MV-4-11 (cell line): ENCODE measurements at places on chromosomes 3 and 15.

DNA sequence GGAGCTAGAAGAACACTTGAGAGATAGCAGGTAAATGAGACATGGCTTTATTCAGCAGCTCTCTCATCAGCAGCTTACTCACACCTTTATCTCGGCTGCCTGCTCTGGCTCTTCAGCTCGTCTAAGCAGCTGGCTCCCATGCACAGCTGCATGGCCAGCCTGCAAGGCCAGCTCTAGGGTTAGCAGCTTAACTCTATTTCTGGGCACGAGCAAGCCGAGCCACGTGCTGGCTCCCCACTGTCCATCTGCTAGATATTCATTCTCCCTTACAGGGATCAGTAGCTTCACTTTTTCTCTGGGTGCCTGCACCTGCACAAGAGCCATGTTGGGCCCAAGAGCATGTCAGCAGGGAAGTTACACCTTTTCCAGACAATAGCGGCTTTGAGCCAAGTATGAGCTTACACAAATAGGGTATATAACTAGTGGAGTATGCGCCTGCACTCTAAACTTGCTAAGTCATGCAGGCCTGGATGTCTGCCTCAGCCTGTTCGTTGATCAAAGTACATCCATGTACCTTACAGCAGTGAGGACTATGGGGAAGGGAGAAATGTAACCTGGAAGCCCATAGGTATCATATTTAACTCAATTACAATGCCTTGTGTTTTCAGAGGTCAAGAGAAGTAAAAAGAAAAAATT lies 174.9 kb upstream of the SNTN start:
- DNase-seq = no peak

GRCh38 chr3:158801201-158801600 lies 653 bp upstream of the MFSD1 start:
- no peak for DNase-seq

- no peak for DNase-seq
These were observed 68.6 kb upstream of the RPL35A start for GRCh38 chr3:197881270-197881969.

- no peak for DNase-seq
These were observed 522.2 kb downstream of the FHIT start for GRCh38 chr3:60729056-60729455.

DNA sequence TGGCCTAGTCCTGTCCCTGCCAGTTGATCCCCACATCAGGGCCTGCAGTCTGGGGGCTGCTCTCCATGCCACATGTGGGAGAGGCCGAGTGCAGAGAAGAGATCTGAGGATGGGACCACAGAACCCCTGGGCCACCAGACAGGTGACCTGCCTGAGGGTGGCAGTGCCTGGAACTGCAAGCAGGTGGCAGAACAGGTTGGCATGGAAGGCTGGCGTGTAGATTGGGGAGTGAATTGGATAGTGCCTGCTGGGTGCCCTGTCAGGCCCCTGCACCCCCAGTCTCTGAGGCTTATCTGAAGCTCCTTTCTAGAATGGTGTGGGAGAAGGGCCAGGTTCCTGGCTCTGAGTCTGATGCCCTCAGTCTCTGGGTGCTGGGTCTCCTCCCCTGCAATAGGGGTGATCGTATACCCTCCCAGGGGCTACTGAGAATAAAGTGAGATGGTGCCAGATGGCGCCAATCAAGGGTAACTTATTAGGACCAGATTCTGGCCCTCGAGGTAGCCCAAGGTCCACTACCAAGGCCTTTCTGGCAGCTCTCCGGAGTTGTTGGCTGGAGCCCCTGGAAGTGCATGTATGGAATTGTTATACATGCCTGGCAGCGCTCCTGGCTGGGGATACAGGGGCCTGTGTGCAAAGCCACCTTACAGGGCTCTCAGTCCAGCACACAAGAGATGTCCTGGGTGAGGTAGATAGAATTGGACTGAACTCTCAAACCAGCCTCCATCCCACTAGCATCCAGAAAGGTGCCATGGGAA lies 15.7 kb downstream of the C3orf18 start:
- no peak for DNase-seq

DNA sequence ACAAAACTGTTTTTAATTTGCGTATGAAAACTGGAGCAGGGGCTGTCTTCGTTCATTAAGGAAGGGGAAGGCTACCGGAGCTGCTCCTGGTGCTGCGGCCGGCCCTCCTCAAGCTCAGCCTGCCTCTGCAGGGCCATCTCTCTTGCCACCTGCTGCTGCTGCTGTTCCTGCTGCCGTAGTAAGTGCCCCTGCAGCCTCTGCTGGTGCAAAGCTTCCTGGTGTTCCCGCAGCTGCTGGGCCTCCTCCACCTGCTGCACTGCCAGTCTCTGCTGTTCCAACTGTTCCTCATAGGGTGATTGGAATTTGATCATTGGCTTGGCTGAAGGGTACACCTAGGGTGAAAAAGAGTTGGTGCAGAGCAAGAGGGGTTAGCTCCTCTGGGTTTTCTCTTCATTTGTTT lies 66.0 kb downstream of the GOLIM4 start:
- DNase-seq = no peak

DNA sequence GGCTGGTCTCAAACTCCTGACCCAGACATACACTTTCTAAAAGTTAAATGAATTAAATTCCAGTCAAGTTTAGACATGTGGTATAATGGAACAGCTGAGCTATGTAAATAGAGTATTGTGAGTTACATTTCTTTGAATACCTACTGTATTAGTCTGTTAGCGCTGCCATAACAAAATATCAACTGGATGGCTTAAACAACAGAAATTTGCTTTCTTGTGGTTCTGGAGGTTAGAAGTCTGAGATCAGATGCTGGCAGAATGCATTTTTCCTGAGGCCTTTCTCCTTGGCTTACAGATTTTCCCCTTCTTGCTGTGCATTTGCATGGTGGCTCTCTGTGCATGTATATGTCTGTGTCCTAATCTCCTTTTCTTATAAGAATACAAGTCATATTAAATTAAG lies 101.5 kb upstream of the TGFBR2 start:
- no peak for DNase-seq

DNA sequence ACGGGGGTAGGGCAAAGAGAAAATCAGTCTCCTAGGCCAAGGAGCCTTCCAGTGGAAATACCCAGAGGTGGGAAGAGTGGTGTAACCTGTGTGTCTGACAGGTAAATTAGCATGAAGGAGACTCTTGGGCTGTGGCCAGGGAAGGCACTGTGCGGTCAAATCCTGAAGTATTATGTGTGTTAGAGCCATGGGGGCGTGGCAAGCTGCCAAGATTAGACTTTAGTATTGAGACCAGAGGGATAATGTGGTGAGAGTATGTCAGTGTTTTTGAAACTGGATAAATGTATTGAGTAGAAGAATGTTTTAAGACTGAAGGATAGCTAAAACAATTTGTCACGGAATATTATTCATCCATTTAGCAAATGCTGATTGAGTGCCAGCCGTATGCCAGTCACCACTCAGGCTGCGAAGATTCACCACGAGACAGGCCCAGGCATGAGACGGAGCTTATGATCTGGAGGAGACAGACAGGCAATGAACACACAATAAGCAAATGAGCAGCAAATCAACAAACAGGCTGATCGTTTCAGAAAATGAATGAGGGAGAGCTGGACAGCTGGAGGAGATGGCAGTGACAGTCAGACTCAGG lies 445.9 kb downstream of the MCTP2 start:
- DNase-seq = no peak

GRCh38 chr3:80000022-80000421 lies 232.2 kb upstream of the ROBO1 start:
- DNase-seq = no peak

- no peak for DNase-seq
These were observed 1291.6 kb downstream of the NSUN3 start for GRCh38 chr3:95354489-95354888.

DNA sequence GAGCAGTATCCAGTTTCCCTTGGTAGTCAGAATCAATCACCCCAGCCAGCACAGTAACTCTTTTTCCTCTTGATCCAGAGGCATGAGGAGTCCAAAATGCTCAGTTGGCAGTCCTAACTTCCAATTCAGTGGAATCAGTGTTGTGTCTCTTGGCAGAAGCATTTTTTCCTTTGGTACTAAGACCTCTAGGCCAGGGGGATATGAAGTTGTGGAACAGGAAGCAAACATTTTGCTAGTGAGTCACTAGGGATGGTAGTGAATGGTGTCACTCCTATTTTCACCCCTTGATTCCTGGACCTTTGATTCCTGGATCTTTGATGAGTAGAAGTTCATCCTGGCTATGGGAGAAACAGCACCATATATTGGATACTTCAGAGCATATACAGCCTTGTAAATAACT lies 70.5 kb upstream of the ALDH1A3 start:
- no peak for DNase-seq

GRCh38 chr15:84822653-84823281 lies 5.6 kb downstream of the ALPK3 start:
- no peak for DNase-seq

- no peak for DNase-seq
These were observed 34.7 kb upstream of the SYNM start for GRCh38 chr15:99070208-99070607.

GRCh38 chr3:127822682-127823425 lies 539 bp upstream of the MGLL start:
- peak; percentile 9 for DNase-seq

DNA sequence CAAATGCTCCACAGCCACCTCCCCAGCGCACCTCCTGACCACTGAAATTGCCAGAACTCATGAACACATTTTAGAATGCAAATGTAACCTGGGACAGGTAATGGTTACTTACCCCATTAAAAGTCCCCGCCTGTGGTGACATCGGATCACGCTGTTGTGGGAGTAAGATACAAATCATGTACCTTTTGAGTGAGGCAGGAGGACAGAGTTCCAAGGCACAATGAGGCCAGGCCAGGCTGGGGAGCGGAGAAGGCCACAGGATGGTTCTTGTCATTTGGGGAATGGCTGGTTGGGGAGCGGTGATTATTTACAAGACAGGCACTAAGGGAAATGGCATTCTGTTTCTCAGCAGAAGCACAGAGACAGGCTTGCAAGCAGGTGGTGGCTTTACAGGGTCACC lies 490.0 kb downstream of the EDEM1 start:
- DNase-seq = no peak

- DNase-seq = no peak
These were observed 18.9 kb upstream of the CSPG4 start for GRCh38 chr15:75731248-75732151.

GRCh38 chr15:40102897-40103858 lies 5.5 kb downstream of the BMF start:
- peak; percentile 27 for DNase-seq

DNA sequence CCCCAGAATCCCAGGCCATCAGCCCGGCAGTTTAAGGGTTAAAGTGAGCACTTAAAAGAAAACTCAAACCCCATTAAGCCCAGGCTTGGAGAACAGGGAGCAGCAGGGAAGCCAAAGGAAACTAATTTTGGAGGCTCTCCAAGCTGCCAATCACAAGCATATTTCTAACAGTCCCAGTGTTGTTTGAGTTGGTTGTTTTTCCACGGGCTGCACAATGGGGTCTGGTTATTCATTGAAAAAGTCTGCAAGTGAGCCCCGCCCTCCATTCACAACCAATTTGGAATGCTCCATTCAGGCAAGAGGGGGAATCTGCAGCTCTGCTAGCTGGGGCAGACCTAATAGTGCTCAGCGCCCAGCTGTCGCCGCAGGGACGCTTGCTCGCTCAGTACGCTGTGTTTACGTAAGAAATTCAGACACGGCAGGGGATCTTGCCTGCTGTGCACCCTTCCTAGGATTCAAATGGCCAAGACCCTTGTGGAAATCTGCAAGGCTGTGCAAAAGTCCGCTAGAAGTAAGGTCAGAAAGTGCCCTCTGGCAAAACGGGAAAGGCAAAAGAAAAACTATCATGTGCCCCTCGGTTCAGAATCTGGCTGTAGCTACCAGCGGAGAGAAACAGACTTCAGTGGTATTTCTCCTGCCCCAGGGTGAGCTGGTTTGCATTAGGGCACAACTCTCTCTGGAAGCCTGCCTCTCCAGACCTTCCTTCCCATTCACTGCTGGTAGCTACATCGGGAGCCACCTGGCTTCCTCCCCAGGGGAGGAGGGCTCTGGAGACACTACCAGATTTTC lies 11.0 kb downstream of the ETV5 start:
- peak; percentile 28 for DNase-seq

- no peak for DNase-seq
These were observed 2.3 kb upstream of the HMCES start for GRCh38 chr3:129276385-129276784.

DNA sequence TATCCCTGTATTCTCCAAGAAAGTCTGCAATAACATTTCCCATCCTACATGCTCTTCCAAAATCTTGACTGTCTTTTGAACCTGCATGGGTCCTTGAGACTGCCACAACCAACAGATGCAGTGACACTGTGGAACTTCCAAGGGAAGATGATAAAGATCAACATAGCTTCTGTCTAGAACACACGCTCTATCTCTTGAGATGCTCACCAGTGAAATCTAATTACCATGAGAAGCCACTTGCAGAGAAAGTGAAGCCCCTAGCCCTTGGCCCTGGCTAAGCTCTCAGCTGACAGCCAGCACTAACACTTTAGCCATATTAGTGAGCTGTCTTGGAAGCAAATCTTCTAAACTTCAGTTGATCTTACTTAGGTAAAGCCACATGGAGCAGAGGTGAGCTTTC lies 36.6 kb downstream of the EOMES start:
- no peak for DNase-seq

DNA sequence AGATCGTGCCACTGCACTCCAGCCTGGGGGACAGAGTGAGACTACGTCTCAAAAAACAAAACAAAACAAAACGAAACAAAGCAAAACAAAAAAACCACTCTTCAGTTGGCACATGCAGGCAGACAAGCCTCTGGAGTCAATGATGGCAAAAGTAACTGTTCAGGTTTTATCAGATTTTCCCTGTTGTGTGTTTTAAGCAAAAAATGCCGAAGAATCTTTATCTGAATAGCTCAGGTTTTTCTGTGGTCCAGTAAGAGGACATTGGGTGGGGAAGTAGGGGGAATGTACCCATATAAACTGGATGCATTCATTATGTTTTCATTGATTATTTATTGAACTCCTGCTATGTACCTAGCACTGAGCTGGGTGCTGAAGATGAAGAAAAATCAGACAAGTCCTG lies 20.8 kb upstream of the BCL2A1 start:
- no peak for DNase-seq

DNA sequence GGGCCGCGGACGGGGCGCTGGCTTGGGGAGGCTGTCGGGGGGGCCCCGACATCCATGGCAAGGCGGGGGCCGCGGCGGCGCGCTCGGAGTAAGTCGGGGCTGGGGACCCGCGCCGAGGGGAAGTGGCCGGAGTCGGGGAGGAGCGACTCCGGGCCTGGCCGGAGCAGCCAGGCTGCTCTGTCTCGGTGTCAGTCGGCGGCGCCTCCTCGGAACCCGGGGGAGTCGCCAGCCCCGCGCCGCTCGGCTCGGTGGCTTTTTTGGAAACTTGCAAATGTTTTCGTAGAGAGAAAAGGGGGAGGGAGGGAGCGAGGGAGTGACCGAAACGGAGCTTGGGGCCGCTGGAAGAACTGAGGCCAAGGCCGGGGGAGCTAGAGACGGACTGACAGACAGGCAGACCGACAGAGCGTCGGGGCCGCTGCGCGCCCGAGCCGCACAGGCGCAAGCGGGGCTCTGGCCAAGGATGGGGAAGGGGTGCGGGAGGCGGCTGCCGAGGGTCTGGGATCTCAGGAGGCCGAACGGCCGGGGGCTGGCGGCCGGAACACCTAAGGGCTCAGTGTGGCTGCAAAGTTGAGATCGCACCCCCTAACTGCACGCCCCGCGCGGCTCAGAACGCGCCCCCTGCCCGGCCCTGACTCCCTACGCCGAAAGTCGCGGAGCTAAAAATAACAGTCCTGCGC lies 5.0 kb downstream of the PTH1R start:
- no peak for DNase-seq
